ENCODE measurements at places on chromosomes 7 and 10.

DNA sequence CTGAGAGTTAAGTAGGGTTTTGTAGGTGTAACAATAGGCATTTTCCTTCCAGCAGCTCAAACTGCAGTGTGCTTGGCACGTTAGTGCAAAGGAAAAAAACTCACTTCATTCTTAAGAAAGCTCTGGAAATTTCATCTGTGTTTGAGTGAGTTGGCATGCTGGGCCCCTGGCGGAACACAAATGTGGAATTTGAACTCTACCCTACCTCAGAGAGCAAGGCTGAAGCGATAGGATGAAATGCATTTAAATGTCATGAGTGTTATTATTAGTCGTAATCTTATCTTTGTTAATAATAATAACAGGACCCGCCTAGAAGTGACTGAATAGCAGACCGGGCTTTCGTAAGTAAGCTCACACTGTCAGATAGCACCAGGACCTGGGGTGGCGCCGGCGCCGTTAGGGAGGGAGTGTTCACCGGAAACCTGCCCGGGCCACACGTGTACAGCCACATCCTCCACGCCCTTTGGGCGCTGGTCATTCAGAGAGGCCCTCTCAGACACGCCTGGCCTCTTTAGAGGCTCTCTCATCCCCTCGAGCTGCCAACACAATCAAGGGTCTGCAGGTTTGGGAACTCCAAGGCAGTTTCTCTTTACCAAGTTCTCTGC, 63.5 kb downstream of the GRK5 start:
- no peak for DNase-seq

DNA sequence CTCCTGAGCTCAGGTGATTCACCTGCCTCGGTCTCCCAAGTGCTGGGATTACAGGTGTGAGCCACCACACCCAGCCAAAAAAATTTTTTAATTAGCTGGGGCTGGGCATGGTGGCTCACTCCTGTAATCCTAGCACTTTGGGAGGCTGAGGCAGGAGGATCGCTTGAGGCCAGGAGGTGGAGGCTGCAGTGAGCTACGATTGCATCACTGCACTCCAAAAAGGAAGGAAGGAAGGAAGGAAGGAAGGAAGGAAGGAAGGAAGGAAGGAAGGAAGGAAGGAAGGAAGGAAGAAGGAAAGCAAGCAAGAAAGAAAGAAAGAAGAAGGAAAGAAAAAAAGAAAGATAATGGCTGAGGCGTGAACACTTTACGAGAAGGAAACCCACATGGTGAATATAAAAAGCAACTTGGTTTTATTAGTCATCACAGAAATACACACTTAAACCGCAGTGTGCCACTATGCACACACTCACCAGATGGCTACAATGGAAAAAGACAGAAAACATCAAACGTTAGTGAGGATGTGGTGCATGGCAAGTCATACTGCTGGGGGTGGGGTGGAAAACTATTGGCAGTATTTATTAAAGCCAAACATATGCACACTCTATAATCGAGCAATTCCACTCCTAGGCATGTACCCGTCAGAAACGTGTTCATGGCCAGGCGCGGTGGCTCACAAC, 4.4 kb upstream of the CCL26 start:
- peak; percentile 78 for DNase-seq

GRCh38 chr10:103968441-103969391, 1.8 kb downstream of the SLK start:
- DNase-seq, result no peak

- DNase-seq, result no peak
Observed at GRCh38 chr10:96317067-96317833, 13.0 kb downstream of the DNTT start.

GRCh38 chr7:55491346-55491745, 81.0 kb downstream of the VOPP1 start:
- DNase-seq, result no peak

GRCh38 chr10:71233482-71233892, 21.1 kb downstream of the UNC5B start:
- no peak for DNase-seq

DNA sequence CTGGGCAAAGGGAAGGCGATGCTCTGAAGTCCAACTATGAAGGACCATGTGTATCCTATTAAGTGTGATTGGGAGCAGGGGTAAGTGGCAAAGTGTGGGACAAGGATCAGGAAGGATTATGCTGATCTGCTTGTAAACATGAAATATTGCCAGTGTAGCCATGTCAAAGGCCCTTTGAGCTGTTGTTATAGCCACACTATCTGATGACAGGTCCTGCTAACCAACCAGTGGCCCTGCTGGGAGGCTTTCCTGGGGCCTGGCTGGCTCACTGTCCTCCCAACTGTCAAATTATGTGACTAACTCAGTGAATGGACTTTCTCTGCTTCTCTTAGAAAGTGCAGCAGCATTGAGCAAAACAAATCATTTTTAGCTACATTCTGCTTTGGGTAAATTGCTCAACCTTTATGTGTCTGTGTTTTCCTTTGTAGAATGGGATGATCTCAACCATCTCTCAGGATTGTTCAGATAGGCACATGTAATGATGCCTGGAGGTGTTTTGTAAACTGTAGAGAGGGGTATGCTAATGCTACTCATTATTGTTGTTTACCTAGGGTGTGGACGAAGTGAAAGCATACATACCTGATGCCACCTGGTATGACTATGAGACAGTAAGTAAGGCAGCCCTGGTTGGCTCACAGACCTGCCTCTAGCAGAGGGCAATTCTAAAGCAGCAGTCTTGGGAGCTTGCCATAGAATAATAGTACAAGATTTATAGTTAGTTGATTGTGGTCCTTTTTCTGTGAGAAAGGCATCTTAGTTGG, 47.4 kb downstream of the MGAM2 start:
- no peak for DNase-seq

GRCh38 chr7:117323851-117324711, 1.2 kb upstream of the WNT2 start:
- DNase-seq, result peak; percentile 53

DNA sequence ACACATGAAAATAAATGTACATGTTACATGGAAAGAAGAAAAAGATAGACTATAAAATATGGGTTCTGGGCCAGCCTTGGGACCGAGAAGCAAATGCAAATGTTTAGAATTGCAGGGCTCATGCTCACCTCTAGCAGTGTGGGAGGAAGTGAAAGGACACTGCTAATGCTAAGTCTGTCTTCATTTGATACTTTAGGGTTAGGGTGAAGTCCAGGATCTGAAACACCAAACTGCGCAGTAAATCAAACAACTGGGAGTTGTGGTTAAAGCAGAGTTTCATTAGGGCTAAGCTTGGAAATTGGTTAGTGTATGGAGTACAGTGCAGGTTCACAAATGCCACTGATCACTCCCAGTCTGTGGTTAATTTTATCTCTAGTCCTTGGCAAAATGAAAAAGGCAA, 73.2 kb upstream of the PDK4 start:
- DNase-seq, result no peak

DNA sequence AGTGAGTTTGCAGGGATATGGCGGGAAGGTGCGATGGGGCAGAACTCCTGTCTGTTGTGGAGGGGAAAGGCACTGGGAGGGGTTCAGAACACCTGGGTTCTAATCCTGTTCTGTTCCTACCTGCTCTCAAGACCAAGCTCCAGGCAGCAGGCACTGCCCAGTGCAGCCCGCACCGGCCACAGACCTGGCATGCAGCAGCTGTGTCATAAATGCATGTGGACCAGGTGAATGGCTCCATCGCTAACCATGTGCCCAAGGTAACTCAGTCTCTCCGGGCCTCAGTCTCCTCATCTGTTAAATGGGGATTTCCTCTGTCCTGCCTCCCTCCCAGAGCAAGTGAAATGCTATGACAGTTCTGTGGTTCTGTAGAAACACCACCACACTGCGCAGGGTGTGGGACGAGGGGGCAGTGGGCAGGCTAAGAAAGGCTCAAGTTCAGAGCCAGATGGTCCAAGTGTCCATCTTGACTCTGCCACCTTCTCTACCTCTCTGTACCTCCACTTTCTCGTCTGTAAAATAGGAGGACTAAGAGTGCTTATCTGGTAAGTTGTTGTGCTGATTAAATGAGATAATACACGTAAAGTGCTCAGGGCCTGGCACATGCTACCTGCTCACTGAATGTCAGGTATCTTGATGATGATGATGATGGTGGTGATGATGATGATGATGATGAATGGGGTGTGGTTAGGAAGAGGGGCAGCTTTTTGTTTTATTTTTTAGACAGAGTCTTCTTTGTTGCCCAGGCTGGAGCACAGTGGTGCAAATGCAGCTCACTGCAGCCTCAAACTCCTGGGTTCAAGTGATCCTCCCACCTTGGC, 22.9 kb downstream of the ATP6V1F start:
- no peak for DNase-seq

DNA sequence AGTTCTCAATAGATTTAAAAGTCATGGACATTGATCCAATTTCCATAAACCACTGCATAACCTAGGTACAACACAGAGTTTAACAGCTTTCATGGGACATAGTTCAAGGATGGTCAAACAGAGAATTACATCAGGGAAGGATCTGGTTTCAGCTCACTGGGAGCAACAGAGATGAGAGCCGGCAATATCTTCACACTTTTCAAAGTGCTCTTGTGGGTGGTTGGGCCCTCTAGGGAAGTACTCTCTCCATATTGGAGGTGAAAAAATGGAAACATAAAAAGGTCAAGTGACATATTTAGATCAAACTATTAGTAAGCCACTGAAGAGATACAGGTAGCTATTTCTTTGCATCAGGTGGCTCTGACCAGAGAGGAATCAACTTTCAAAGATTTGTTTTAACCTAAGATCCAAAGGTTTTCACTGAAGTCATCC, 61.8 kb upstream of the LRRN3 start:
- DNase-seq, result no peak

DNA sequence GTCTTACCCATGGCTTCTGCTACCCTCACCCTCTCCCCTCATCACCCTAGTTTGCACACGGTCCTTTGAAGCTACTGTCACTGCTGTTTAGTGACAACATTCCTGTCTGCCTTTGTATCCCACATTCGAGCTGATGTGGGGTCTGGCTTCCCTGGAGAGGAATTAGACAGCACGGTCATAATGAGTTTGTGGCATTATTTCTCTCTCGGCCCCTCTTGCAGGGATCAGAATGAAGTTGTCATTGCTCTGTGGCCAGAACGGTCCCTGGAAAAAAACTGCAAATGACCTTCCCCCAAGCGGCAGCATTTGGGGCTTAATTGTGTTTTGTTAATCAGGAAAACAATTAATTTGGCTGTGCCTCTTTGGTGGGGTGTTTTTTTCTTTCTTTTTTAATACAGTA, 317.2 kb upstream of the PODXL start:
- no peak for DNase-seq

GRCh38 chr7:144086730-144087129, 652 bp downstream of the OR2A12 start:
- DNase-seq, result no peak

- no peak for DNase-seq
Observed at GRCh38 chr10:99858849-99859248, 76.4 kb downstream of the ABCC2 start.

- peak; percentile 36 for DNase-seq
Observed at GRCh38 chr7:80136261-80137055, 1.8 kb downstream of the GNAI1 start.

GRCh38 chr10:131928248-131929095, 27.7 kb downstream of the PPP2R2D start:
- DNase-seq, result no peak

DNA sequence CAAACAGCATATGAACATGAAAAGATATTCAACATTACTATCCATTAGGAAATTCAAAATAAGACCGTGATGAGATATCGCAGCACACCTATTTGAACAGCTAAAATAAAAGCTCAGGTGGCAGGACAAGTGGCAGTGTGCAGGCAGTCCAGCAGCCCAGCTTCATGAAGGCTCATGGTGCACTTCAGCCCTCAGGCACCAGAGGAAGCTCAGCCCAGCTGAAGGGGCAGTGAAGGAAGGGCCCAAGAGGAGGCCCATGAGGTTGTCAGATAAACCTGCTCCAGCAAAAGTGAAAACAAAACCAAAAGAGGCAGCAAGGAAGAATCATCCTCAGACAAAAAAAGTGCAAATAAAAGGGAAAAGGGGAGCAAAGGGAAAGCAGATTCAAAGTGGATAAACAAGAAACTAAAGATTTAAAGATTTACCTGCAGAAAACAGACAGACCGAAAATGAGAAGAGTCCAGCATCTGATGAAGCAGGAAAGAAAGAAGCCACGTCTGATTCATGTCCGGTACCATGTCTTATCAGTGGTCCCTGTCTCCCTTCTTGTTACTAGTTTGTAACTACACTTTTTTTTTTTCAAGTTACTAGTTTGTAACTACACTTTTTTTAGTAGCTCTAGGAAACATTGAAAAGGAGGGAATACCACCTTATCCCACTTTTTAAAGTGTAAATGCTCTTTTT, 15.0 kb upstream of the FAM24B start:
- no peak for DNase-seq

Measured in AG08395 (cell line).